CD4-positive, alpha-beta memory T cell (primary cell): ENCODE measurements at places on chromosomes 12 and 14. TPM values are rescaled to one million over a fixed set of nuclear protein-coding genes. Genes with fewer than 3 reads are reported as not detected.

The CSRP2 gene
- total RNA-seq = not detected

The CLEC4C gene
- total RNA-seq = not detected

The TRIP11 gene
- total RNA-seq = 68.0 TPM

The PTPN21 gene
- not detected for total RNA-seq

The SLCO1A2 gene
- not detected for total RNA-seq

The NELL2 gene
- 233 TPM for total RNA-seq

The ITGA5 gene
- 162 TPM for total RNA-seq

The KRT6A gene
- not detected for total RNA-seq

The FSCB gene
- not detected for total RNA-seq

The PHC1 gene
- total RNA-seq = 52.4 TPM

The CCDC196 gene
- total RNA-seq = not detected

GRCh38 chr14:75380656-75381055, 47.2 kb upstream of the JDP2 start:
- H3K4me3 ChIP-seq = no peak overlapping the region
- no peaks in the 10 kb centered on the region for H3K4me1 ChIP-seq
- DNase-seq = no peak

- DNase-seq = no peak
- no peaks in the 10 kb centered on the region for H3K36me3 ChIP-seq
- H3K4me3 ChIP-seq = peak overlapping the region; percentile 61
- peaks cover 39% of the 10 kb centered on the region for H3K27me3 ChIP-seq
Observed at GRCh38 chr14:60722357-60723115, 1.6 kb downstream of the SIX4 start.

DNA sequence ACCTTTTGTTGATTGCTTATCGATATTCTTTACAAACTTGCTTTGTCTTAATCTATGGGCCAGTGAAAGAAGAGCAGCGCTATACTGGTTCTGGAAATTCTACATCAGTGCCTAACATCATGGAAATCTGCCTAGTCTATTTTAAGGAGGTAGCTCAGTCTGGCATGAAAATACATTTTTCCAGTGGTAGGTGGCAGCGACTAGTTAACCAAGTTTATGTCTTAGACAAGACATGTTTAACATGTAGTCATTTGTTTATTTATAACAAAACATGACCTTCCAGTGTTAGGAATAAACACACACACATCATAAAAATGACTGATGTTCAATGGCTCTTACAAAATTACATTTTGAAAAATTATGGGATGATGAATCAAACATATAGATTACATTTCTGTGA, 336.0 kb upstream of the SOX5 start:
- no peak for DNase-seq
- no peaks in the 10 kb centered on the region for H3K36me3 ChIP-seq
- no peak overlapping the region for H3K4me3 ChIP-seq
- H3K27me3 ChIP-seq = no peaks in the 10 kb centered on the region

GRCh38 chr12:10771132-10771733, 31.2 kb downstream of the TAS2R7 start:
- H3K4me3 ChIP-seq = no peak overlapping the region
- H3K36me3 ChIP-seq = no peaks in the 10 kb centered on the region
- peak; percentile 54 for DNase-seq
- no peak overlapping the region for H3K27ac ChIP-seq
- H3K27me3 ChIP-seq = peaks cover 3% of the 10 kb centered on the region

GRCh38 chr14:101008631-101009336, 105.3 kb upstream of the RTL1 start:
- no peak for DNase-seq
- H3K27me3 ChIP-seq = no peaks in the 10 kb centered on the region
- H3K4me3 ChIP-seq = no peak overlapping the region
- H3K4me1 ChIP-seq = no peaks in the 10 kb centered on the region
- no peaks in the 10 kb centered on the region for H3K36me3 ChIP-seq

- H3K27ac ChIP-seq = no peak overlapping the region
- H3K4me3 ChIP-seq = no peak overlapping the region
- no peak for DNase-seq
Observed at GRCh38 chr12:62530596-62530995, 64.0 kb downstream of the MON2 start.

GRCh38 chr12:51103977-51104376, 20.6 kb upstream of the CSRNP2 start:
- H3K4me1 ChIP-seq = no peaks in the 10 kb centered on the region
- H3K36me3 ChIP-seq = peaks cover 47% of the 10 kb centered on the region
- DNase-seq = no peak
- no peak overlapping the region for H3K27ac ChIP-seq

DNA sequence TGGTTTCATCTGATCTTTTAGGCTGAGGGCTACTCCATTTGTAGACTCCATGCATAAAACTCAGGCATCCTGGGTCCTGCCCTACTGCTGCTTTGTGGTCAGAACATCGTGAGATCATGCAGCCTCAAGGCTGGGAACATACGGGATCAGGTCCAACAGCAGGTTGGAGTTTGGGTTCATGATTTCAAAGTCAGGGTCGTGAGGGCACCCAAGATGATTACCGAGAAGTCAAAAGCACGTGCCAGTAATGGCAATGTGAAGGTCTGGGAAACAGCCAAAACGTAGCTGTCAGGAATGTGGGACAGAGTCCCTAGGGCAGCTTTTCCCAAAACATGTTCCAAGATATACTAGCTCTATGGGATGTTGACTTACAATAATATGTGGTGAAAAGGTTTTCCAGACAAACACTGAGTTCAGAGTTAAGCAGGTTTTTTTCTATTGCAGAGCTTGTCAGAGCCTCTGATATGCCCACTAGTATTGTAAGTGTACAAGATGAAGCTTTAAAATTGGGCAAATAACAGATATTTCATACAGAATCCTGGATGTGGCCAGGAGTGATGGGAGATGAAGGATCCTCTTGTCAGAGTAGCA, 130.3 kb upstream of the DNM1L start:
- H3K27ac ChIP-seq = no peak overlapping the region
- no peak overlapping the region for H3K4me3 ChIP-seq
- DNase-seq = no peak
- no peaks in the 10 kb centered on the region for H3K4me1 ChIP-seq
- no peaks in the 10 kb centered on the region for H3K27me3 ChIP-seq

GRCh38 chr14:73209953-73210352, 27.4 kb upstream of the PAPLN start:
- no peak overlapping the region for H3K27ac ChIP-seq
- H3K36me3 ChIP-seq = peaks cover 49% of the 10 kb centered on the region
- no peak for DNase-seq
- no peak overlapping the region for H3K4me3 ChIP-seq

- H3K4me3 ChIP-seq = no peak overlapping the region
- H3K4me1 ChIP-seq = no peaks in the 10 kb centered on the region
Observed at GRCh38 chr12:75545636-75546035, 34.2 kb upstream of the KRR1 start.

DNA sequence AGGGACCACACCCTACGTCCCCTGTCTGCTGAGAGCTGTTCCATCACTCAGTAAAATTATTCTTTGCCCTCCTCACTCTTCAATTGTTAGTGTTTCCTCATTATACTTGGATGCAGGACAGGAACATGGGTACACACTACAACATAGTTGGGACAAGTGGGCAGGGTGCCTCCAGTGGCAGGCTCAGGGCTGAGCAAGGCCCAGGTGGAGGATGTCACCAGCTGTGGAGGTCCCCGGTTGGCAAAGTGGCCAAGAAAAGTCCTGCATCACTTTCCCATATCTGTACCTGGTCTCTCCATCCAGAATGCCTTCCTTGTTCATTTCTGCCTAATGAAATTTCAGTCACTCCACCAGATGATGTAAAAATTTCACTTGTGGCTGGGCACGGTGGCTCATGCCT, 72.7 kb upstream of the PPP4R3A start:
- H3K36me3 ChIP-seq = no peaks in the 10 kb centered on the region
- DNase-seq = no peak
- H3K27ac ChIP-seq = no peak overlapping the region
- H3K4me3 ChIP-seq = no peak overlapping the region

DNA sequence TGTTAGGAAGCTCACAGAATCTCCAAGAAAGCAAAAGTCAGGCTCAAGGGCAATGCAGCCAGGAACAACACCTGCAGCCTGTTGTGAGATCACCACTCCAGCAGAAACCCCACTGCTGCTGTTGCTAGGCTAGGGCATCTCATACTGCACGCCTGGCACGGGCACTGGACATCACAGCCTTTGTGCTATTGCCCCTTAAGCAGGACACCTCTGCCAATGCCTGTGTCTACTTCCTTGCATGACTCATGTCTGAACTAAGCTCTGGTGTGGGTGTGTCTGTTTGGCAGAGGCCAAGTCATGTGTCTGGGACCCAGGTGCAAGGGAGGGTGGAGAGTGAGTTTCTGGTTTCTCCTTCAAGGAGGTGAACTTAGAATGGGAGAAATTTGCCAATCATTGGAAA, 10.0 kb upstream of the DDX47 start:
- H3K4me3 ChIP-seq = no peak overlapping the region
- no peak overlapping the region for H3K27ac ChIP-seq
- H3K27me3 ChIP-seq = no peaks in the 10 kb centered on the region
- DNase-seq = peak; percentile 15
- peaks cover 42% of the 10 kb centered on the region for H3K4me1 ChIP-seq
- H3K36me3 ChIP-seq = no peaks in the 10 kb centered on the region

GRCh38 chr14:62691647-62692489, 353.4 kb downstream of the KCNH5 start:
- no peak overlapping the region for H3K4me3 ChIP-seq
- no peaks in the 10 kb centered on the region for H3K27me3 ChIP-seq
- no peak for DNase-seq
- no peak overlapping the region for H3K27ac ChIP-seq

- H3K36me3 ChIP-seq = no peaks in the 10 kb centered on the region
- no peak for DNase-seq
- no peaks in the 10 kb centered on the region for H3K27me3 ChIP-seq
Observed at GRCh38 chr14:55356913-55357312, 54.7 kb downstream of the ATG14 start.

GRCh38 chr12:65106948-65107347, 14.2 kb downstream of the WIF1 start:
- no peaks in the 10 kb centered on the region for H3K27me3 ChIP-seq
- no peaks in the 10 kb centered on the region for H3K4me1 ChIP-seq
- H3K27ac ChIP-seq = no peak overlapping the region

GRCh38 chr12:20105943-20106342, 262.4 kb upstream of the PDE3A start:
- H3K36me3 ChIP-seq = no peaks in the 10 kb centered on the region
- H3K27ac ChIP-seq = no peak overlapping the region
- no peaks in the 10 kb centered on the region for H3K27me3 ChIP-seq
- H3K4me1 ChIP-seq = no peaks in the 10 kb centered on the region

GRCh38 chr14:88470542-88471440, 84.0 kb downstream of the PTPN21 start:
- H3K27me3 ChIP-seq = no peaks in the 10 kb centered on the region
- no peak overlapping the region for H3K27ac ChIP-seq
- DNase-seq = no peak
- H3K36me3 ChIP-seq = no peaks in the 10 kb centered on the region
- no peaks in the 10 kb centered on the region for H3K4me1 ChIP-seq

- no peaks in the 10 kb centered on the region for H3K36me3 ChIP-seq
- H3K27ac ChIP-seq = no peak overlapping the region
- H3K4me1 ChIP-seq = peaks cover 13% of the 10 kb centered on the region
- H3K4me3 ChIP-seq = no peak overlapping the region
Observed at GRCh38 chr14:65356327-65356836, 56.1 kb upstream of the FUT8 start.

GRCh38 chr12:131536337-131536736, 174.6 kb upstream of the SFSWAP start:
- peak; percentile 70 for DNase-seq
- H3K4me3 ChIP-seq = no peak overlapping the region
- H3K36me3 ChIP-seq = no peaks in the 10 kb centered on the region
- H3K27ac ChIP-seq = peak overlapping the region; percentile 11
- H3K4me1 ChIP-seq = peaks cover 35% of the 10 kb centered on the region
- H3K27me3 ChIP-seq = no peaks in the 10 kb centered on the region

- H3K4me3 ChIP-seq = no peak overlapping the region
- H3K4me1 ChIP-seq = no peaks in the 10 kb centered on the region
- no peaks in the 10 kb centered on the region for H3K36me3 ChIP-seq
- no peak for DNase-seq
- no peaks in the 10 kb centered on the region for H3K27me3 ChIP-seq
Observed at GRCh38 chr14:60862283-60862682, 118.6 kb downstream of the TRMT5 start.

- no peak overlapping the region for H3K4me3 ChIP-seq
- no peak for DNase-seq
- H3K36me3 ChIP-seq = no peaks in the 10 kb centered on the region
- no peaks in the 10 kb centered on the region for H3K27me3 ChIP-seq
- H3K4me1 ChIP-seq = no peaks in the 10 kb centered on the region
Observed at GRCh38 chr14:72836085-72836484, 57.8 kb downstream of the DPF3 start.

DNA sequence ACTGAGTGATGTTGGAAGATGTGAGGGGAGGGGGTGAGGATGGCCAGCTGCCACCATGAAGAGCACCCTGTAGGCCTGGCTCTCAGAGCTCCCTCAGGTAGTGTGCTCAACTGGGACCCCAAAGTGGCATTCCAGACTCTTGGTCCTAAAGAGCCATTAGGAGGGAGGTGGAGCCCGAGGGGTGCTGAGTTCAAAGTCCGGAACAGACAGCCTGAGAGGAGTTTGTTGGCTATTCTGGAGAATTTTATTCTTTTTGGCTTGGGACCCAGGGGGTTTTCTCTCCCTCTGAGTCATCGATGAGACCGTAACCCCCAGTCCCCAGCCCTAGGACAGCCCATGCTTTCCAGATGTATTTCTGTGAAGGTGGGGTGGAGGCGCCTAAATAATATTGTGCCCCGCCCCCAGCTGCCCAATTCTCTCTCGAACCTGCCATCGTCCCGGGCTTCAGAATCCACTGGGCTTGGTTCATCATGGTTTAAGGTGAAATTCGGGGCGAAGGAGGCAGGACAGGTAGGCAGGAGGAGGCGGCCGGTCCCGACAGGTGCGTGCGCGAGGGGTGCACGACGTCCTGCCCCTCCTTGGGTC, 690 bp upstream of the RBP5 start:
- peaks cover 24% of the 10 kb centered on the region for H3K4me1 ChIP-seq
- no peak for DNase-seq
- peak overlapping the region; percentile 85 for H3K4me3 ChIP-seq
- H3K27ac ChIP-seq = peak overlapping the region; percentile 80

DNA sequence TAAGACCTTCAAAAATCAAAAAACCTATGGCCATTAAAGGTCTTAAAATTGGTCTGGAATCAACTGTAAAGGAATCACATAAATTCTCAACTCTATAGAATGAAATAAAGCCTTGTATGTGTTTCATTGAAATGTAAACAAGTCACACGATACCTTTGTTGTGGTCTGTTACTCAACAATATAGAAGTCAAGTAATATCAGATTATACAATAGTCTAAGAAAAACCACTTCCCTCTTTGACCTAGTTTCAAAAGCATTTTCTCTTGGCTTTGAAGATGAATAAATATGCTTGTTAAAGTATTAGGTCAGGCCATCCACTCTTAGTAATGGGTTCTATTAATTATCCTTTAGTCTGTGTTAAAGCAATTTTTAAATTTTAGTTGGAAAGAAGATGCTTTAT, 79.8 kb upstream of the DIO2 start:
- no peaks in the 10 kb centered on the region for H3K4me1 ChIP-seq
- no peaks in the 10 kb centered on the region for H3K36me3 ChIP-seq
- H3K4me3 ChIP-seq = no peak overlapping the region
- DNase-seq = no peak

- no peaks in the 10 kb centered on the region for H3K4me1 ChIP-seq
- H3K36me3 ChIP-seq = no peaks in the 10 kb centered on the region
- no peak overlapping the region for H3K4me3 ChIP-seq
- H3K27me3 ChIP-seq = no peaks in the 10 kb centered on the region
- no peak for DNase-seq
Observed at GRCh38 chr14:96630281-96630680, 128.1 kb downstream of the PAPOLA start.
